T1000 (cell line): ENCODE measurements at places on chromosomes 1 and 21.

- no peak for DNase-seq
These were observed 72.4 kb downstream of the NTNG1 start for GRCh38 chr1:107213225-107213624.

GRCh38 chr1:24769656-24770651 lies 24.7 kb downstream of the CLIC4 start:
- no peak for DNase-seq

DNA sequence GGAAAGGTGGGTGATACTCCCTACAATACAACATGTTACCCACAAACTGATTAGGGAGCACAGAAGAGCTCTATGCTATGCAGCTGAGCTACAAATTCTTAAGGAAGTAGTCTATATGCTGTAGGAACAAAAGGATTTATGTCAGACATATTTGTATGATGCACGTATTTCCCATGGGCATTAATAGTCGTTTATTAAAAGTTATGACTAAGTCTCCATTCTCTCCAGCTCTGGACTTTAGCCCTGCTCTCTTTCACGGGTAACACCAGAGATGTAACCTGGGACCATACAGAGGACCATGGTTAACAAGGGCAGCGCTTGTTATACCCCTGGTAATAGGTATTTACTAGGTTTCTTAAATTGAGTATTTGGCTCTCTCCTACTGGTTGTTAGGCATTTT lies 168.2 kb upstream of the C1orf105 start:
- no peak for DNase-seq

GRCh38 chr1:97792655-97793054 lies 128.2 kb downstream of the DPYD start:
- DNase-seq, result no peak

DNA sequence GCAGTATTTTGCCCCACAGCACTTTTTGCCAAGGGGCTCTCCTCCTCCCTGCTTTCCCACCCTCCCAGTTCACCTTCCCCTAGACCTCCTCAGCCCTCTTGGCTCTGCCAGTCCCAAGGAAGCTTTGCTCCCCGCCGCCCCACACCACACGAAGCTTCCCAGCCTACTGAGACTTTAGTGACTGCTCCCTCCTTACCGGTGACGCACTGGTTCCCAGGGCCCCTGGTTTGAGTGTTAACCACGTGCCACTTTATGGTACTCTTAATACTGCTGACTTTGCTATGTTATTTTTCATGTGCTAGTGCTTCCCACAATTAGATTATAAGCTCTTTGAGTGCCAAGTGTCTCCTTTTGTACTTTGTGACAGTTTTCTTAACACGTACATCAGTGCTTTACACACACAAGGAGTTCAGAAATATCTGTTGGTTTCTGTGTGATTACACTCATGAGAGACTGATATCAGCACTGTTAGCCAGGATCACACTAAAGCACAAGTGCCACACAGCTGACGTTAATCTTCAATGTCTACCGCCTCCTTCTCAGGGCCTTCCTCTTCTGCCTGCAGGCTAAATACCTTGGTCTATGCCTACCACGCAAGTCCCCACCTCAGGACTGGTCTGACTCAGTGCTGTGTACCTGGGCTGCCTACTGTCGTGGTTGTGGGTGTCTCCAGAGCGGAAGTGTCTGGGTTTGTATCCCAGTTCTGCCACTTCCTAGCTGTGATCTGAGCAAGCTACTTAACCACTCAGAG lies 61.0 kb downstream of the DNTTIP2 start:
- no peak for DNase-seq

GRCh38 chr1:183404476-183404875 lies 13.7 kb downstream of the NMNAT2 start:
- no peak for DNase-seq
